Kidney tubule cell (primary cell): ENCODE measurements at places on chromosomes 1 and 21.

DNA sequence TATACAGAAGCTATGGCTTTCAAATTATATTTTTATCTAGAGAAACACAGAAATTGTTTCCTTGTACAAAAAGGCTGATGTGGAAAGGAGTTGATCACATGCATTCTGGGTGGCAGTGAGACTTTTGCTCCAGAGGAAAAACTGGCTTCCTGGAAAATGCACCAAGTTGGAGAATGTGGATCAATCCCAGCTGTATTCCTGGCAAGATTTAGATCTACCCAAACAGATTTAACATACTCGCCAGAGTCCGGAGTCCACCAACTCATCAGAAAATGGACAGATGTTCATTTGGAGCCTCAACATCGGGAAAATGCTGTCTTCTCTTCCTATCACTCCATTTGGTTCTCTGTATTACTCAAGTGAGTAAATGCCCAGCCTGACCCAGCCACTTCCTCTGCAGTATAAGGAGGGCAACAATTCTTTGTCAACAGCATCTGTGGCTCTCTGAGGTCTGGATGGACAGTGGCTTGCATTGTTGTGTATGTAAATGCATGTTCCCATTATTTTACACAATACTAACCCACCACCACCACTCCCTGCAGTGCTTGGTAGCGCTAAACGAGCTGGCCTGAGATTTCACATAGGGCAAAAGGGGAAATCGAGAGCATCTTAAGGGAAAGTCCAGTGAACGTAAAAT is 226.2 kb upstream of the IRF2BP2 start:
- no peak for DNase-seq

- DNase-seq: no peak
Measured at GRCh38 chr1:67175530-67176087, 9.4 kb downstream of the IL23R start.

DNA sequence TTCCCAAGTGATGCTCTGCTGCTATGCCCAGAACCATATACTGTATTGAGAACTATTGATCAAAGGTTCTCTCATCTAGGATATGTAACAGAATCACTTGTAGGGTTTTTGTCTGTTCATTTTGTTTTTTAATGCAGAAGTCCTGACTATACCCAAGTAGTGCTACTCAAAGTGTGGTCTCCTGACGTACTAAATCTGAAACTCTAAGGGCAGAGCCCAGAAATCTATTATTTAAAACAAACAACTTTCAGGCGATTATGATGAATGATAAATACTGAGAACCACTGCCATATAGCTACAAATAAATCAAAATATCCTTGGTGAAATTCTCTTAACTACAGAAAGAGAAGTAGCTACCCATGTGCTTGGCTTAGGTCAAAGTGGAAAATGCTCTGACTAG is 10.1 kb downstream of the ZZZ3 start:
- DNase-seq: no peak

GRCh38 chr1:18198260-18198659 is 90.7 kb downstream of the IGSF21 start:
- no peak for DNase-seq

- no peak for DNase-seq
Measured at GRCh38 chr1:209260136-209260535, 323.4 kb upstream of the CAMK1G start.

DNA sequence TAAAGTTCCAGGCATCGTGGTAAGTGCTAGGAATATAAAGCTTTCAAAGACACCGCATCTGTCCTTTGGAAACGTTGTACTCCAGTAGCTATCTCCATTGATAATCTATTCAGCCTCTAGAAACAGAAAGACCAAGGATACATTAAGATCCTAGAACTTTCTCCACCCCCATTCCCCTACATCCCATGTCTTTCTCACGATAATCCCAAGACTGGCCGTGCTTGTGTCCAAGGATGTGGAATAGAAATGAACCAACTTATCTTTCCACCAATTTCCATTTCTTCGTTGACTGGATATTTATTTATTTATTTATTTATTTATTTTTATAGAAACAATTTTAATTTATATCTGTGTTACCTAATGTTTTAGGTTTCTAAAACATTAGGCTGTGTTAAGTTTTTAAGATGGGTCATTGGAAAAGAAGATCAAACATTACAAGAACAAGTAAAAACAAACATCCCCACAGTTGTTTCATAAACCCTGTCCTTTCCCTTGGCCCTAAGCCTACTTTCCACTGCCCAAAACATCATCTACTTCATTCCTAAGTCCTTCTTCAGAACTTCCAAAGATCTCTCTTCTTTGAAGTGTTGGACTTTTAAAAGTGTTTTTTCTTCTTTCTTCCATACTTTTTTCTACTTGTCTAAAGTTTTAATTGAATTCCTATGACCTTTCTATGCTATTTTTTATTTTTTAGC is 39.7 kb downstream of the LRRC8C start:
- DNase-seq: no peak

DNA sequence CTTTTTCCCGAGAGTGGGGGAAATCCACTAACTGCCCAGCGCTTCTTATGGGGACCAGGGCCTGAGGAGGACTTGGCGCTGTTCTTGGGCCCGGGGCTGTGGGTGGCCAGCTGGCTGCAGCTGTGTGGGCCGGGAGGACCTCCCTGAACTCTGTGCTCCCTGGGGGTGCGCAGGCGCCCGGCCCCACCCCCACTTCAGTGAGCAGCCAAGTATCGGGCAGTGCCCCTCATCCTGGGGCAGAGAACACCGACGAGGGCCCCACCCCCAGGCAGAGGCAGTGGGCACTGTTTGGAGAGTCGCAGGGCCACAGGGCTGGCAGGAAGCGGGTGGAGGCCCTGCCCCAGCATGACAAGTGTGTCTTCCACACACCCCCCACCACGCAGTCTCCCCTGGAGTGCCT is 32.5 kb upstream of the SLC19A1 start:
- DNase-seq: no peak

DNA sequence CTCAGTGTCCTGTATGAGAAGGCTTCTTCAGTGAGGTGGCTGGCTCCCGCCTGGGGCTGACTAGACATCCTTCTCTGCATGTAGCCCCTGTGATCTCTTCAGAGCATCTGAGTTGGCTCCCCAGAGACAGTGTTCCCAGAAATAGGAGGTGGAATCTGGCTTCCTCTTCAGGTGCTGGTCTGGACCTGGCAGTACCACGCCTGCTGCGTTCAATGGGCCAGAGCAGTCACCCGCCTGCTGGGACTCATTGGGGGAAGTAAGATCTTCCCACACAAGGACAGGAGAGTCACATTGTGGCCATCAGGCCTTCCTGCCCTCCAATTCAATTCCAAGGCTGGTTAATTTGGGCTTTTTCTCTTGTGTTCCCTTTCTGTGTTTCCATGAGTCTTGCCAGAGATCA is 51.0 kb downstream of the ADARB1 start:
- DNase-seq: no peak

DNA sequence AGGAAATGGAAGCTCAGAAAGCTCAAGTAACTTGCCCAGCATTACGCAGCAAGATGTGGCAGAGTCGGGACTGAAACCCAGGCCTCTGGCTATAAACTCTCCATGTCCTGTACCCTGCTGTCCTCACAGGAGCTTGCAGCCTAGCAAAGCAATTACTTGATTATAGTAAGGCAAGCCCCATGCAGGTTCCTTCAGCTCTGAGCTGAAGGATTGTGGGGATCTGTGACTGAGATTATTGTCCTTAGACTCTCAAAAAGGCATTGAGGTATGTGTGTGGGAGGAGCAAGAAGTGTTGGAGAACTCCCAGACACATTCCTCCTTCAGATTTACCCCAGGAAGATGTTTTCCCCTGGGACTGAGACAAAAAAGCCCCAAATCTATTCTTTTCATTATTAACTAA is 124.0 kb upstream of the SPATA6 start:
- DNase-seq: no peak

DNA sequence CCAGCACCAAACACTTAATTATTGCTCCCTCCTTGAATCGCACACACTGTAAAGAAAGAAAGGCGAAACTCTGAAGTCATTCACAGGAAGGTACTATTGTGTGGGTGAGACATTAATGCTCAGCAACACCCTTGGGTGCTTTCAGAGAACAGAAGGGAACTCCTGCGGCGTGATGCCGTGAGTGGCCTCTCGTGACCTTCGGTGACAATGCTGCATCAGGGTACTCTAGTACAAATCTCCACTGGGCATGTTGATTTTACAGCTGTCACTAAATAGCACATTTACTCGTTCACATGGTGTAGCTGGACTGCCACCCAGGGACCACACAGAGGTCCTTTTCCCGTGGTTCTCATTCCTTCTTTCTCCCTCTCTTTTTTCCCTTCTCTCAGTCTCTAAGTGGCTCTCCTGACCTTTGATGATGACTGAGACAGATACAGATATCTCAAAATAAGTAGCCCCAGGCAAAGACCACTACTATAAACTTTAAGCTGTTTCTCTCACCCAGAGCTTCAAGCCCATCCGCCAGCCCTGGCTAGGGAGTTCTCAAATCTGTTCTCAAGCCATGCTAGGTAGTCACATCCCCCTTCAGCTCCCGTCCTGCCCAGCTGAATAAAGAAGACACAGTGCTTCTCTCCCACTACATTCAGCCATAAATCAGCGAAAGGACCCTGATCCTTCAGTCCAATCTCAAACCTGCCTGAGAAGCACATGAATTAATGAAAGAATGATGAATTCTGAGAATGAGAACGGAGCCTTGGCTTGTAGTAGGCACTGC is 223.4 kb upstream of the FMN2 start:
- no peak for DNase-seq

DNA sequence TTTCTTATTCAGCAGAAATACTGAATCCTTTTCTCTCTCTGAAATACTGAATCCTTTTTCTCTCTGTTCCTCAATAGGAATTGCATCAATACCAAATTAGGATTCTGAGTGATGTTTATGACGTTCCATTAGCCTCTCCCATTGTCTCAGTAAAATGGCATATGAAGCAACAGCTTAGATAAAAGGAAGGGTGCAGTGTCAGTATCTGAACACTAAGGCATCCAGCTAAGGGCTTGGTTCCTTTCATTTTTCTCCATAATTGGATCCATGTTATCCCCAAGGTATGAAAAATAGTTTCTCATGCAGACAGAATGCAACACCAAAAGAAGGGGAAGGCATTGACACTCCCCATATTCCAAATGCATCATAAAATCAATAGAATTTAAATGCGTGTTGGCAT is 61.5 kb upstream of the RAVER2 start:
- no peak for DNase-seq

DNA sequence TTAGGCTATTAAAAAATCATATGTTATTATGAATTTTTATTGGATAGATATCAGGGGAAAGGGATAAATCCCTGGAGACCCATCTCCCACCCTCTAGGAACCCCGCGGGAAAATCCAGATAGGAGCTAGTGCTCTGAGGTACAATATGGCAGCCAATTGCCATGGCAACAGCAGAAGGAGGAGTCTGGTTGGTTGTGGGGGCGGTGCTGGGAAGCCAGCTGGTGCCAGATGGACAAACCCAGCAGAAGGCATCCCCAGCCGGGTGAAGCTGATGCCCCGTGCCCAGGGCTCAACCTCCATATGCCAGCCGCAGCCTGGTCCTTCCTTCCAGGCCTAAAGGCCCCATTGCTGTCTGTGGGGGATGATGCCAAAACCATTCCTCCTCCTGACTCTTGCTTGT is 38.3 kb downstream of the RHBG start:
- no peak for DNase-seq

DNA sequence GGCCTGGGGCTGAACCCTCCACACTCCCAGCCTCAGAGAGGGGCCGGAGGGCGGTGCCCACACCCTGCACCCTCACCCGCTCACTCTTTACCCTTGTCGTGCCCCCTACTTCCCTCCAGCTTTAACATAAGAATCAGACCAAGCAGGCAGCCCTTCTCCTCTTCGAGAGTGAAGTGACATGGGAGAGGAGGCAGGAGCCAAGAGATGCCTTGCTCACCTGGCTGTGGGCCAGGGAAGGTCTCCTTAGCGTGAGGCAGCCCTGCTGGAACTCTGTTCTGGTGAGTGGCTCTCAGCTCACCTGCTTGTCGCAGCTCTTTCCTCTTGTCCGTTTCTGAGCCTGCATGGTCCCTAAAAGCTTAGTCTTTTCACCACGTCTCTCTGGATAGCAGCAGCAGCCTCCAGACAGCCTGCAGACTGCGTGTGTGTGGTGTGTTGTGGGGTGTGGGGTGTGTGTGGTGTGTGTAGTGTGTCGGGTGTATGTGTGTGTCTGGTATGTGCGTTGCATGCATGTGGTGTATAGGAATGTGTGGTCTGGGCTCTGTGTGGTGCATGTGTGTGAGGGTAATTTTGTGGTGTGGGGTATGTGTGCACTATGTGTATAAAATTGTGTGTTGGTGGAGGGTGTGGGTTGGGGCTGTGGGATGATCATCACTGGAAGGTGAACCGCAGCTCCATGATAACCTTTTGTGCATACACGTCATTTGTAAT is 86.7 kb downstream of the CCDC185 start:
- peak; percentile 45 for DNase-seq

DNA sequence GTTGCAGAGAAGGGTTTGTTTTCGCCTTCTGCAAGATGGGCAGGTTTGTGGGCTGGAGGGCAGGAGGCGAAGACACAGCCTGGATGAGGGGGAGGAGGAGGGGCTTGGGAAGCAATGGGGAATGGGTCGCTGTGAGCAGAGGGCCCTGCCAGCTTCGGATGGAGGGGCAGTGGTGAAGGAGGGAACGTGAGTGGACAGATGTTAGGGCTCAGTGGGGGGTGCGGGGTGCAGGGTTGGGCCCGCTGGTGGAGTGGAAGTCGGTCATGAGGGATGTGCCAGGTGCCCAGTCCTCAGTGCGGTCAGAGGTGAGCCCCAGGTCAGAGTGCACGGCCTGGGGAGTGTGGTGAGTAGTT is 55.5 kb upstream of the ABCG1 start:
- DNase-seq: no peak

DNA sequence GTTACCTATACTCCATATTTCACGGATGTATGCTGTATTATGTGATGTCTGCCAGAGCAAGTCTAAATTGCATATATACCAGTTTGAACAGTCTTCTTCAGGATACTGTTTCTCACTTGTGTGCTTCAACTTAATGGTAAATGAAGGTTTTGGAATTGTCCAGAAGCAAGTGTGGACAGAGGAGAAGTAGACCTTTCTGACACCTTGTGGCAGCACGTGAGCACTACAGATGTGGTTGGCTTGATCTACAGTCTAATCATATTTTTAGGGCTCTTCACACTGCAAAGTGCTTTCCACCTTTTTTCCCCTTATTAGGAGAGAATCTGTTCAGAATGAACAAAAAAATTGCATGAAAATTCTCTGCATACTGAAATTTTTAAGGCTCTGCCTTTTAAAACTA is 10.9 kb downstream of the MORC3 start:
- peak; percentile 55 for DNase-seq

DNA sequence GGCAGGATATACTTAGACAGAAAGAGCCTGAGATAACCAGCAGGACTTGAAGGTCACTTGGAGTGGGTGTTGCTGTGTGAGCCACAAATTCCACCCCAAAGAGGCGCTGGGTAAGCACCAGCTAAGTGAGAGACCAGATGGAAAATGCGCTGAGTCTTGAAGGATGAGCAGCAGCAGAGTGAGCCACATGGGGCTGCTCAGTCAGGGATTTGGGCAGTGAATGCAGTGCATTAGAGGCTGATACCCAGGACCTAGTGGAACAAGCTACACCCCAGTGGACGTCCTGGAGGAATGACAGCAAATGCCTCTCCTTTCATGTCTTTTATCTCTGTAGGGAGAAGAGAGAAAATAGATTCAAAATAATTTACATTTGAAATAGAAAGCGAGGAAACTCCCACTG is 11.3 kb downstream of the GRIK1 start:
- DNase-seq: no peak

GRCh38 chr1:172815740-172816139 is 156.8 kb downstream of the FASLG start:
- no peak for DNase-seq
